Effector memory CD8-positive, alpha-beta T cell (primary cell): ENCODE measurements at places on chromosomes 12 and 14.

DNA sequence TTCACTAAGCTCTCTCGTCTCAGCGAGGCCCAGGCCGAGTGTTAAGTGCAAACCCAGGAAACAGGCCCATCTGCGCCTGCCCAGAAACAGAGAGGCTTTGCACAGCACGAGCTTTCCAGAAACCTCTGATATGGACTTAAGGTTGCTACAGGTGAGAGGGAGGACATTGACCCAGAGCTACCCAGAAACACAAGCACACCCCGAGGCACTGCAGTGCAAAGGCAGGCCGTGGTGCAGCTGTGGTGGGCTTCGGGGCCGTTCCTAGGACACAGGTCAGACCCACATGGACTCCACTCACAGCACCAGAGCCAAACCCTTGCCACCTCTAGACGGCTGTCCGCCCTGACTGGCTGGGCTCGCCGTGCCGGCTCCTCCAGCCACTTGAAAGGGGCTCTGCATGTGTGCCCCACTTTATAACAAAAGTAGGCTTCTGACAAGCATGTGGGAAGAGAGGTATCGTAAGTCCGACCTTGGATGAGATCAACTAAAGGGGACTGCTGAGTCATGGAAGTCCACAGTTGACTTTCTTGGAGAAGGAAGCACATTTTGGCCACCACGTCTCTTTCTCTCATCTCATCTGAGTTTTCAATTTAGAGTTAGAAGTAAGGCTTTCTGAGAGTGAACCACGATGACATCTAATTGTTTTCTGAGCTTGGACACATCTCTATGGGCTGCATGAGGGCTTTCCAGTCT is 38.2 kb downstream of the CACNA2D4 start:
- no peak for DNase-seq

- DNase-seq, result peak; percentile 11
Measured at GRCh38 chr12:98399532-98399931, 115.9 kb upstream of the TMPO start.

GRCh38 chr12:52041695-52042123 is 9.5 kb upstream of the NR4A1 start:
- DNase-seq, result peak; percentile 30

DNA sequence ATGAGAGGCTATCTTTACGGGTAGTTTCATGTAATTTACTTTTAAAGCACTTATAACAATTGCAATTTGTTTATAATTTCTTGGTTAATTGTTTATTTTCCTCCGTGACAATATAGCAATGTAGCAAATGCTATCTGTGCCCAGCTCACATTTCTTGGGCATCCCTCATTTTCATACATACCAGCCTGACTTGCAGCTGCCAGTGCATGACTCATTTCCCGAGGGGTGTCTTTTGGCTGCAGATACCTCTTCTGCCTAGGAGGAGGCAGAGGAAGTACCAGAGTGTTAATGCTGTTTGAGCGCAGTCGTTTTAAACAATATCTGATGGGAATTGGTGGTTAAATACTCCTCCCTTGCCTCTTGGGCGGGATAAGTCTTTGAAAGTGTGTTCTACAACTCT is 104.2 kb upstream of the ABCD2 start:
- DNase-seq, result no peak

- no peak for DNase-seq
Measured at GRCh38 chr12:3252450-3252891, 175.3 kb downstream of the TSPAN9 start.

- DNase-seq, result no peak
Measured at GRCh38 chr12:3836641-3837040, 36.6 kb downstream of the PARP11 start.

GRCh38 chr12:106296179-106296877 is 6.2 kb upstream of the TCP11L2 start:
- no peak for DNase-seq

GRCh38 chr12:3483089-3483488 is 7.9 kb upstream of the PRMT8 start:
- DNase-seq, result no peak

DNA sequence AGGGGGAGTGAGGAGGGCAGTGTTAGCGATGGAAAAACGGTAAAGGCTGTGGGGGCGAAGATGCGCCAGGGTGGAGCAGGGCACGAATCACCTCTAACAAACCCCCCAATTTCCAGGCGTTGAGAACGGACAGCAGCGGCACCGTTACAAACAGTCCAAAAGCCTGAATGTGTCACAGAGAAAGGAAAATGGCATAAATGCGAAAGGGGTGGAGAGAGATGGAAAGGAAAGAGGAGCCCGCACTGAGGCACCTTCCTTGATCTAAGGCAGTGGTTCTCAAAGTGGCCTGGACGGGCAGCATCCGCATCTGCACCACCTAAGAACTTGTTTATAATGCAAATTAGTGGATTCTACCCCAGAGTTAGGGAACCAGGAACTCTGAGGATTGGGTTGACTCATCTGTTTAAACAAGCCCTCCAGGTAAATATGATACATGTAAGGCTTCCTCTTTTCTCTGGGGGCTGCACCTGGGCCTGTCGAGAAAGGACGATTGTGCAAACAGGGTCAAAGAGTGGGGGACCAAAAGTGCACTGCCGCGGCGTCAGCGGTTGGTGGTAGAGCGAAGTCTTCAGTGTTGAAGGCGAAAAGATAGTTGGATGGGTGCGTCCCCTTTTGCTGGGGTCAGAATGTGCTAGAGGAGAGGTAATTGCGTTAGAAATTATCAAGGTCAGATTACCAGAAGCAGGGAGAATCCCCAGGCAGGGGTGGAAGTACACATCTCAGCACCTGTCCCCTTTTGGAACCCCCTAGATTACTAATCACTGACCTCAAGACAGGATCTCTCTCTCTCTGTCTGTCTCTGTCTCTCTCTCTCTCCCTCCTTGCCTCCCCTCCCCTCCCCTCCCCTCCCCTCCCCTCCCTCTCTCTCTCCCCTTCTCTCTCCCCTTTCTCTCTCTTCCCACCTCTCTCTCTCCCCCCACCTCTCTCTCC is 1.3 kb upstream of the KCNH5 start:
- no peak for DNase-seq

GRCh38 chr14:32421781-32422180 is 92.7 kb downstream of the AKAP6 start:
- DNase-seq, result no peak

- no peak for DNase-seq
Measured at GRCh38 chr14:58637040-58637390, 747 bp upstream of the DACT1 start.

DNA sequence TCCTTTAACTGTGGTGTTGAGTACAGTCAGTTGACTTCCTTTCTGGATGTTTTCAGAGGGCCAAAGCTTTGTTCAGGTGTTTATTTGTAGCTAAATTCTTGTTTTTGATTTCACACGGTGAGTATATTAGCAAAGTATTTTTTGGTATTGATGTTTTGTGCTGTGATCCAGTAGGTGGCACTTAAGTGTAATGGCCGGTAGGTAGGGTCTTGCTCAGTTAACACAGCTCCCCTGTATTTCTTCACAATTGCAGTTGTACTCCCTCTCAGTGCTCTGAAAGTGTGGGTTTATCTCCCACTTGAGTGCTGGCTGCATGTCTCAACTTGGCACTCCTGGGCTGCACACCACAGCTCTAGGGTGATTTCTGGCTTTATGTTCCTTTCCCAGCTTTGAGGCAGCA is 339.5 kb downstream of the AEBP2 start:
- DNase-seq, result no peak

DNA sequence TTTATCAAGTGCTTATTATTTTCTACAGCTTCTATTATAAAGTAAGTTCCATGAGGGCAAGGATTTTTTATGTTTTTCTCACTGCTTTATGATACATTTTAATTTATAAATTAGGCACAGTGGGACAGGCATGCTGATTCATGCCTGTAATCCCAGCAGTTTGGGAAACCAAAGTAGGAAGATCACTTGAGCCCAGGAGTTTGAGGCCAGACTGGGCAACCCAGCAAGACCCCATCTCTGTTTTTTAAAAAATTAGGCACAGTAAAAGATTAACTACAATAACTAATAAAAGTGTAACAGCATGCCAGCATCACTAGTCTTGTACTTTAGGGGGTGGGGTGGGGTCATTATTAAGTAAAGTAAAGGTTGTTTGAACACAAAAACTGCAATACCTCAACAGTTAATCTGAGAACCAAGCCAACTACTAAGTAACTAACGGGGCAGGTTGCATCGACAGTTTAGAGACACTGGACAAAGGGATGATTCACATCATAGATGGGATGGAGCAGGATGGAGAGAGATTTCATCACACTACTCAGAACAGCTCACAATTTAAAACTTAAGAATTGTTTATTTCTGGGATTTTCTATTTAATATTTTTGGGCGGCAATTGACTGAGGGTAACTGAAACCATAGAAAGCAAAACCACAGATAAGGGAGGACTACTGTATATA is 119.5 kb downstream of the PLEKHA5 start:
- no peak for DNase-seq

DNA sequence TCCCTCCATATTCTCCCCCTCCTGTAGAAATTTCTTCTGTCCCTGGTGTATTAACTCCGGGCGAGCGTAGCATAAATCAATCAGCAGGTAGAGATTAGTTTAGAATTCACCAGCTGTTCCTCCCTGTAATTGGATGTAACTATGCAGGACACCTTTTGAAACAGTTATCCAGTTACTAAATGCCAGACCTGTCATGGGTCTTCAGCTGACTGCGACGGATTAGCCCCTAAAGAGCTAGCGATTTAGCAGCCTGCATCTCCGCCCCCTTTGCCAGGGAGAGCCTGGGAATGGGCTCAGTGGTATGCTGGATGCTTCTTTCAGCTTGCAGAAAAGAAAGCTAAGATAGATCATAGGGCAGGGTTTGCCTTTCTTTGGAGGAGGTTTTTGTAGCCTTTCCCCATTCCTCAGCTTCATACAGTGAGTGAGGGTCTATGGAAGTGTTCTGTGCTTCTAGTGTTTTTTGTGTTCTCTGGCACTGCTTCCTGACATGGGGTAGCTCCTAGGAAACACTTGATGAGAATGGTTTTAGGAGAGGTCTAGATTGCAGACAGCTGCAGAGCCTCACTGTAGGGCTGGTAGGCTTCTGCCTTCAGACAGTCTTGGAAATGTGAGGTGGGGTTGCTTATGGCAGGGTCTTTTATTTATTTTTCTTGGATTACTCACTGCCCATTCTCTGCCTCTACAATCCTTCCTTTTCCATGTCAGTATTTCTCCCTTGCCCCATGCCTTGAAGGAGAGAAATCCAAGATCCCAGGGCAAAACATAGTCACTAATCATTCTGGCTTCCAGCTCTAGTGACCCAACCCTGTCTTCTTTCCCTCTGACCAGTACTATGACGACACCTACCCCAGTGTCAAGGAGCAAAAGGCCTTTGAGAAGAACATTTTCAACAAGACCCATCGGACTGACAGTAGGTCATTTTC is 16.7 kb downstream of the COPZ1 start:
- DNase-seq, result no peak

DNA sequence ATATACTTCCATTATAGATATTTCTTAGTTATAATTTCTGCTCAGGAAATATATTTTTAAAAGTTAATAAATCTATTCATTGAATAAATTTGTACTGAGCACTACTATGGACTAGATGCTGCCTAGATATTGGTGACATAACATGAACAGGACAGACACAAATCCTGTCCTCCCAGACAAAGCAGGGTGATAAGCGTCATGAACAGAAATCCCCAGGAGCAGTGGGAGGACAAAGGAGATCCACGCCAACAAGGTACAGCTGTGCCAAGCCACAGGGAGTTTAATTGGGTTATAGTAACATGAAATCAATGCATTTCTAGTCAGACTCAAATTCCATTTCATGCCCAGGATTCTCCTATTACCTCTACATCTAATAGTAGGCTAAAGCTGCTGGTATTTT is 171.8 kb upstream of the CPNE8 start:
- DNase-seq, result no peak

GRCh38 chr12:47028981-47029708 is 50.3 kb upstream of the PCED1B start:
- no peak for DNase-seq

DNA sequence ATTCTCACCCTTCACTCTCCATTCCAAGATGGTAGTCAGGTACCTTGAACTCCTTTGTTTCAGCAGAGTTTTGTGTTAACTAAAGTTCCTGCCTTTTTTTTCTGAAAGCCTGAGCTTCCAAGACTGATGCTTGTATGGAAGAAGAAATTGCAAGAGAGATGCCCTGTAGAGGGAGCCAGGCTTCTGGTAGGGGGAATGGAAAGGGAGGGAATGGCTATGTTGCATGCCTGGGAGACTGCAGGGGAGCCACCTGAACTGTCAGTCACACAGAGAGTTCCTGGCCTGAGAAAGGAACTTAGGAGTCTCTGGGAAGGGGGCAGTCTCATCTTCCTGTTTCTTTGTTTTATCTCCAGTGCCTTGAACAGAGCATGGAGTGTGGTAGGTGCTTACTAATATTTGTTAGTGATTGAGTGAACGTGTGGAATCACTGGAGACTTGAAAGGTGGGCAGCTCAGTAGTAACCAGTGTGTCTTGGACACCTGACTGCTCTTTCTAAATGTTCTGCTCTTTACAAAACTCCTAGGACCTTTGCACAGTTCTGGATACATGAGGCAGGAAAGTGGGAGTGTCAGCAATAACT is 132.2 kb downstream of the ANO4 start:
- DNase-seq, result no peak

GRCh38 chr12:43114316-43114715 is 437.7 kb downstream of the ADAMTS20 start:
- DNase-seq, result no peak

- no peak for DNase-seq
Measured at GRCh38 chr14:74647061-74647677, 35.1 kb upstream of the LTBP2 start.

DNA sequence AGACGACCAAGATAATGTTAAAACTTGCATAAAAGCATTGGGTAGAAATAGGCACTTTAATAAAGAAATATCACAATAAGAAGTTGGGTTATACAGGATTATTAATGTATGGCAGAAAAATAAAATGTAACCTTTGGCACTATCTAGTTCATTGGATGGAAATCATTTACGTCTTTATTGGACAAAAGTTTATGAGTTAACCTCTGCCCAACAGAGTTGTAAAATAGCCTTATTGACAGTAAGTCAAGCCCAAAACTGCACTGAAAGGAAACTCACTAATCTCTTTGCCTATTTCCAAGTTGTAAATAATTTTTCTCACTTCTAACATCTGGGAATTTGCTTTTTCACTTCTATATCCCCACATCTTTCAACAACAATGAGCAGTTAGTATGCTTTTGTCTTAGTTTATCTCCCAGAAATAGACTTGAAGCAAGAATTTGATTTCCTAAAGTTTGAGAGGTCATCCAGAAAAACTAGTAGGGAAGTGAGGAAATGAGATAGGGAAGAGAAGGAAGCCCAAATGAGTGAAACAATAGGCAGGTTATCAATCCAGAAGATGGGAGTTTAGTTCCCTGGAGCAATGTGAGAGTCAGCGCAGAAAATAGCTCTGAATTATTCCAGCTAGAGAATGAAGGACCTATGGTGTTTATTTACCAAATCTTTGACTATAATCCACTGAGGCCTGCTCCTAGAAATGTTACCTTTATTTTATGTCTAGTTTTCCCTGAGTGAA is 434.8 kb downstream of the CCER1 start:
- no peak for DNase-seq

- no peak for DNase-seq
Measured at GRCh38 chr14:24863968-24864684, 185.8 kb downstream of the STXBP6 start.

- DNase-seq, result peak; percentile 73
Measured at GRCh38 chr14:106790189-106791036, 1264.0 kb downstream of the TMEM121 start.

- DNase-seq, result no peak
Measured at GRCh38 chr14:29759521-29760340, 167.9 kb downstream of the PRKD1 start.
